ENCODE measurements at places on chromosomes 2 and 18. TPM values are rescaled to one million over a fixed set of nuclear protein-coding genes. Genes with fewer than 3 reads are reported as not detected.

- H3K4me3 ChIP-seq = no peak overlapping the region
- H3K36me3 ChIP-seq = no peaks in the 10 kb centered on the region
- no peak for DNase-seq
- H3K4me1 ChIP-seq = no peaks in the 10 kb centered on the region
- no peaks in the 10 kb centered on the region for H3K27me3 ChIP-seq
Measured at GRCh38 chr2:188852772-188853171, 121.4 kb upstream of the COL3A1 start.

DNA sequence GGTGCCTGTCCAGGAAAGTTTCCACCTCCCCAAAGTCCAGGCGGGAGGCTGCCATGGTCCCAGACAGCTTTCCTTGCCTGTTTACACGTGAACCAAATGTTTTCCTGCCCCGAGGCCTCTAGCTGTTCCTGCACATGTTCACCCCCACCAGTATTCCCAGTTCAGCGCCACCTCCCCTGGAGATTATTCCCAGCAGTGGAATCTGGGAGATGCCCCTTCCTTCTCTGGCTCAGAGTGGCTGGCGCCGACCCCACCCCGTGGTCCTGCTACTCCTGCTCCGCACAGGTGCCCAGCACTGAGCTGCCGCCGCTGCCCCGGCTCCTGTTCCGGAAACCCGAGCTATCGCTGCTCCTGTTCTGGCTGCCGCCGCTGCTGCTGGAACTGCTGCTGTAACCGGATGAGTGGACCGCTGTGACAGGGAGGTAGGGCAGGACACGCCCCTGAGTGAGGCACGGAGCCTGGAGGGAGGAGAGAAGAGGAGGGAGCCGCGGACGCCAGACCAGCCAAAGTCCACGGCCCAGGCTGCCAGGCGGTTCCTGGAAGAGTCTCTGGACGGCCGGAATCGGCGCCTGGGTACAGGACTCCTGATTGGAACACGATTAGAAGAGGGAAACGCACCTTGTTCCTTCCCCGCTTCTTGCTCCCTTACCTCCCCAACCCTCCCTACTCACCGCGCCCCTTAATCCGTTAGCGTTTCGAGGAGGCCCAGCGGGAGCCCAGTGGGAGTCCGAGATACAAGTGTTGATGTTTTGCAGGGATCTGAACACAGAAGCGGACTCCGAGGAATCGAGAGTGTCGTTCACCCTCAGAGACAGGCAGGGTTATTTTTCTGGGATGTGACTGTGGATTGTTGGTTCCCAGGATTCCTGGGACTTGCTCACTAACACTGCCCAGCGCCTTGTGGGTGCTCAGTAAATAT, at the start of gene PDE11A:
Gene PDE11A (minus strand): TSS at position 395 of the 919 bp plus-strand sequence. CDS start 340 bp downstream, at position 55.
- H3K4me1 ChIP-seq = peaks cover 9% of the 10 kb centered on the region
- H3K36me3 ChIP-seq = no peaks in the 10 kb centered on the region
- H3K27me3 ChIP-seq = no peaks in the 10 kb centered on the region
- H3K4me3 ChIP-seq = peak within 1 kb of the TSS; percentile 53

DNA sequence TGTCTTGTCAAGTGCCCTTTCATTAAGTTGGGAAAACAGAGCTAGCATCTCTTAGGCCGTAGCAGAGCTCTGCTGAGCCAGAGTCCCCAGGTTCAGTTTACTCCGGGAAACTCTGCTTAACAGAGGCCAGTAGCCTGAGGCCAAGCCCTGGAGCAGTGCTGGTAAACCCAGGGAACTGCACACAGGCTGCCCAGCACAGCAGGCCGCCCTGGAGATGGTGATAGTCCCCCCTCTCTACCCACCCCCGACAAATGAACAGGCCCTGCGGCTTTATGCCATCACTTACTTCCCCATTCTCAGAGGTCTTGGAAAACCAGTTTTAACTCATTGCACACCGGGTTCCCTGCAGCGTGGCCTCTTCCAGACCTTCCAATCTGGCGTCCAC, 3.5 kb downstream of the CNNM4 start:
- H3K4me3 ChIP-seq = peak overlapping the region; percentile 64
- no peak for DNase-seq
- no peaks in the 10 kb centered on the region for H3K27me3 ChIP-seq
- H3K36me3 ChIP-seq = no peaks in the 10 kb centered on the region
- H3K4me1 ChIP-seq = peaks cover 43% of the 10 kb centered on the region

DNA sequence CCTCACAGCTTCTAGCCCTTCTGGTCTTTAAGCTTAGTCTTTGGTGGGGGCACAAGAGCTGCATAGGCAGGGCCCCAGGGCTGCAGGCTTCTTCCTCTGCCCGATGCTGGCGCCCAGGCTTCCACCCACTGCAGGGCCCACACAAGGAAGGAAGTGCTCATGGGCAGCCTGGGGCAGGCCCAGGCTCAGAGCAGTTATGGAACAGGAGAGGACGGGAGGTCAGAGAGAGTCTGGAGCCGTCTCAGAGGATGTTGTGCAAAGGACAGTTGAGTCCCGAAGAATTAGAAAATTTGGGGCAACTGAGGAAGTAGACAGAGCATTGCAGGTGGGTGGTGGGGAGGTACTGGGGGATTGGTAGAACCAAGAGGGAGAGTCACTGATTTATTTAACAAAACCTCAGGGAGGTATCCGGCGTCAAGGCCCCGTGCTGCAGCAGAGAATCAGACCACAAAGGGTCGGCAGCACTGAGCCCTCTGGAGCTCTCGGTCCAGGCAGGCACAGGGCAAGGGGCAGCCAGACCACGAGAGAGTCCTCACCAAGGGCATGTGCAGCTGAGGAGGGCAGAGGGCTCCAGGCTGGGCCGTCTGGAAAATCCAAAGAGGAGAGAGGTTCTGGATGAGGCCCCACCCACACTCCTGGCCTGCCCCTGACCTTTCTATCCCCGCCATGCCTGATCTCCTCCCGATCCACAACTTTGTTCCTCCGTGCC, 110.8 kb upstream of the GLI2 start:
- no peak overlapping the region for H3K4me3 ChIP-seq
- H3K27ac ChIP-seq = no peak overlapping the region
- no peaks in the 10 kb centered on the region for H3K27me3 ChIP-seq
- no peaks in the 10 kb centered on the region for H3K4me1 ChIP-seq

- H3K27me3 ChIP-seq = no peaks in the 10 kb centered on the region
- DNase-seq = no peak
- no peak overlapping the region for H3K27ac ChIP-seq
- H3K4me3 ChIP-seq = no peak overlapping the region
- H3K36me3 ChIP-seq = no peaks in the 10 kb centered on the region
Measured at GRCh38 chr2:182048088-182048487, 62.4 kb downstream of the PPP1R1C start.

DNA sequence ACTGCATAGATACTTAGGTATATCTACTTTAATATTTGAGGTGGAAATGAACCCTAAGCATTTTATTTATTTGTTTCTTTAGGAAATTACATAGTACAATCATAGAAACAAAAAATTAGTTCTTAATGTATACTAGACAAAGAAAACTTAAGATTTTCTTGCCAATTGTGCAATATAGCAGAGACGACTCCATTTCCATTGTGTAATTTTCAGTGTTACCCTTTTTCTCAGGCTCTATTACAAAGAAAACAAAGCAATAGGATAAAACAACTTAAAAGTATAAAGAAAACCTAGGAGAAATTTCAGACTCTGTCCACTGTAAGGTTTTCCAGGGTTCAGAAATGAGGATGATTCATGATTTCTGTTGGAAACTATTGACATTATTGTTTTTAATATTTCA, 89.0 kb upstream of the SERTAD2 start:
- DNase-seq = no peak
- no peak overlapping the region for H3K27ac ChIP-seq
- no peak overlapping the region for H3K4me3 ChIP-seq
- H3K36me3 ChIP-seq = no peaks in the 10 kb centered on the region
- no peaks in the 10 kb centered on the region for H3K4me1 ChIP-seq

GRCh38 chr2:69975136-69975852, 13.9 kb upstream of the ASPRV1 start:
- no peak overlapping the region for H3K4me3 ChIP-seq
- H3K27ac ChIP-seq = no peak overlapping the region
- no peaks in the 10 kb centered on the region for H3K36me3 ChIP-seq
- no peaks in the 10 kb centered on the region for H3K27me3 ChIP-seq
- DNase-seq = peak; percentile 56

DNA sequence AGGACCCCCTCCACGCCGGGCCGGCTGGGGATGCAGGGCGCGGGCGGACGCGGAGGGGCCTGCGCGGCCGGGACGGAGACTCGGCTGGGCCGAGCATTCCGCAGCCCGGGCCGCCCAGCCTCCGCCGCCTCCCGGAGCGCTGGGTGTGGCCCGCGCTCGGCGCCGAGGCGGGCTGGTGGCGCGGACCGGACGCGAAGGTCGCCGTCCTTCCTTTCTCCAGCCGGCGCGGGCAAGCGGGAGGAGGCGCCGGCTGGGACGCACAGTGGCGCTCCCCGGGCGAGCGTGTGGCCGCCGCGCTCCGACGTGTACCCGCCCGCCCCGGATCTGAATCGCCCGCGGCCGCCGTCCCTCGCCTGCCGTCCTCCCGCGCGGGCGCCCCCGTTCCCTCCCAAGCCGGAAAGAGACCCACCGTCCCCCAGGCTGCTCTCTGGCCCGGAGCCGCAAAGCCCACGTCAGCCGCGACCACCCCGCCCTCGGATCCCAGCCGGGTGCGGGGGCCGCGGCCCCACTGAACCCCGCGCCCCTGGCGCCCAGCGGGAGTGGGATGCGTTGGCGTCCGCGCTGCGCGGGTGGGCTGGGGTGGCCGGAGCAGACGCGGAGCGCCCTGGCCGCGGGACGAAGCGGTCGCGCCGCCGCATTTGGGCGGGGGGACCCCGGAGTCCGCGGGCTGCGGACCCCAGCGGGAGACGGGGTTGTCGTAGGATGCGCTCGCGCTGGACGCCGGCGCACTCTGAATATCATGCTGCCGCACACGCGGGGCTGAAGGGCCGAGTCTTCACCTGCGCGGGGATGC, 634 bp downstream of the SPATS2L start:
- peaks cover 50% of the 10 kb centered on the region for H3K4me1 ChIP-seq
- H3K27ac ChIP-seq = peak overlapping the region; percentile 92
- H3K4me3 ChIP-seq = peak overlapping the region; percentile 98
- DNase-seq = peak; percentile 70
- H3K27me3 ChIP-seq = no peaks in the 10 kb centered on the region
- H3K36me3 ChIP-seq = no peaks in the 10 kb centered on the region

GRCh38 chr2:100778637-100779450, 41.1 kb upstream of the NPAS2 start:
- H3K4me1 ChIP-seq = no peaks in the 10 kb centered on the region
- no peaks in the 10 kb centered on the region for H3K36me3 ChIP-seq
- no peak overlapping the region for H3K4me3 ChIP-seq
- no peaks in the 10 kb centered on the region for H3K27me3 ChIP-seq

DNA sequence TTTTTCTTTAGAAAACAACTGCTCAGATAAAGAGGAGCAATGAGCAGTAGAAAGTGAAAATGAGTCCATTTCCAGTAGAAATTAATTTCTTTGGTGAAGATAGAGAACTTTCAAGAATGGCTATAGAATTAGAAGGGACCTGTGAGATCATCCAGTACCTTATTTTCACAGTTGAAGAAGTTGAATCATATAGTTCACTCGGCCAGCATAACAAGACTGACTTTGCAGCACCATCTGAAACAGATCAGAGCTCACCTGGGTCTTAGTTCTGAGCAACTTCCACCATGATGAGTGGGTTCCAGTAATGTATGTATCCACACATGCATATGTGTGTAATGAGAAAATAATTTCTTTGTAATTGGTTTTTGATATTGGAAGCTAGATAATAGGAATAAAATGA, 58.6 kb downstream of the CERS6 start:
- H3K27ac ChIP-seq = no peak overlapping the region
- H3K4me1 ChIP-seq = peaks cover 22% of the 10 kb centered on the region
- no peaks in the 10 kb centered on the region for H3K27me3 ChIP-seq
- no peak overlapping the region for H3K4me3 ChIP-seq

- no peak for DNase-seq
- no peaks in the 10 kb centered on the region for H3K4me1 ChIP-seq
- H3K4me3 ChIP-seq = no peak overlapping the region
- no peaks in the 10 kb centered on the region for H3K27me3 ChIP-seq
Measured at GRCh38 chr2:47844162-47844561, 61.2 kb downstream of the MSH6 start.

- H3K4me1 ChIP-seq = no peaks in the 10 kb centered on the region
- no peaks in the 10 kb centered on the region for H3K36me3 ChIP-seq
- peak; percentile 81 for DNase-seq
- peak overlapping the region; percentile 69 for H3K27ac ChIP-seq
Measured at GRCh38 chr2:101655702-101656422, 41.6 kb upstream of the MAP4K4 start.

- DNase-seq = no peak
- peaks cover 31% of the 10 kb centered on the region for H3K4me1 ChIP-seq
- H3K4me3 ChIP-seq = peak overlapping the region; percentile 94
- no peaks in the 10 kb centered on the region for H3K36me3 ChIP-seq
- no peaks in the 10 kb centered on the region for H3K27me3 ChIP-seq
- peak overlapping the region; percentile 86 for H3K27ac ChIP-seq
Measured at GRCh38 chr2:197308585-197308984, 2.0 kb downstream of the ANKRD44 start.

- no peak overlapping the region for H3K4me3 ChIP-seq
- no peak overlapping the region for H3K27ac ChIP-seq
- no peaks in the 10 kb centered on the region for H3K27me3 ChIP-seq
- peaks cover 10% of the 10 kb centered on the region for H3K36me3 ChIP-seq
- DNase-seq = no peak
- peaks cover 15% of the 10 kb centered on the region for H3K4me1 ChIP-seq
Measured at GRCh38 chr2:159738509-159739390, 26.4 kb downstream of the MARCHF7 start.

DNA sequence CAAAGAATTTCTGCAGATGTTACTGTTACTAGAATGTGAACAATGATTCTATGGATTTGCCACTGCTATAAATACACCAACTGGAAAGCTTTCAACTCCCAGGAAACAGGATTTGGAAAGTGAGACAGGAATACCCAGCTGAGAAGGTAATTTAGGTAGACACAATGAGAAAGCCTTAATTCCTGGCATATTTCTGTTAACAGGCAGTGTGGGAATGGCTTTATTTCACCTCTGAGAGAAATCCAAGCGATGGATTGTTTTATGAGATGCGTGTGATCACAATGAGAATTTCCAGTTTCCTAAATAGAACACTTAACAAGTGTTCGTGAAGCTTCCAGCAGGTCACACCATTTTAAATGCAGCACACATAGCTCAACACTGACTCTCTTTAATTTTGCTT, 133.0 kb downstream of the SLC8A1 start:
- peaks cover 25% of the 10 kb centered on the region for H3K4me1 ChIP-seq
- no peak overlapping the region for H3K4me3 ChIP-seq
- no peak for DNase-seq
- no peaks in the 10 kb centered on the region for H3K36me3 ChIP-seq
- no peak overlapping the region for H3K27ac ChIP-seq
- no peaks in the 10 kb centered on the region for H3K27me3 ChIP-seq

- no peaks in the 10 kb centered on the region for H3K36me3 ChIP-seq
- H3K4me1 ChIP-seq = no peaks in the 10 kb centered on the region
- no peak for DNase-seq
- no peak overlapping the region for H3K27ac ChIP-seq
- no peaks in the 10 kb centered on the region for H3K27me3 ChIP-seq
Measured at GRCh38 chr18:48181087-48181823, 227.9 kb downstream of the ZBTB7C start.

DNA sequence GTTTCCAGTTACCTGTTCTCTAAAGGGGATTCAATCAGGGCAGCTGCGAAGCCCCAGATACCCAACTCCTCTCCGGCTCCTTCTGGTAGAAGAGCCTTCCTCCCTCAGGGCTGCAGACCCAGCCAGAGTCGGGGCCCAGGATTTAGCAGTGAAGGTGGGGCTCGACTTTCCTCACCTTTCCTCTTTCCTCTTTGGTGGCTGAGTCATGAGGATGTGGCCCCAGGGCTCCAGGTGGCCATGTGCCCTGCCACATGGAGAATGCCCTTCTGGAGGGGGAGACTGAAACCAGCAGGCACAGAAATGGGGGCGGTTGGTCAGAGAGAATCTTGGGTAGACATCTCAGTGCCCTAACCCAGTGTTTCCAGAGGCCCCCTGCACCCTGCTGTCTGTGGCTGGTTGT, 402.6 kb downstream of the NBAS start:
- no peaks in the 10 kb centered on the region for H3K4me1 ChIP-seq
- H3K36me3 ChIP-seq = no peaks in the 10 kb centered on the region
- DNase-seq = no peak
- no peak overlapping the region for H3K4me3 ChIP-seq

The TMEM247 gene
- not detected for total RNA-seq

The CBLN2 gene
- total RNA-seq = 6.4 TPM

The SH2D6 gene
- total RNA-seq = not detected
